ENCODE measurements at places on chromosomes 7 and 10.

- DNase-seq, result no peak
Observed at GRCh38 chr7:43538404-43538771, 44.5 kb upstream of the STK17A start.

DNA sequence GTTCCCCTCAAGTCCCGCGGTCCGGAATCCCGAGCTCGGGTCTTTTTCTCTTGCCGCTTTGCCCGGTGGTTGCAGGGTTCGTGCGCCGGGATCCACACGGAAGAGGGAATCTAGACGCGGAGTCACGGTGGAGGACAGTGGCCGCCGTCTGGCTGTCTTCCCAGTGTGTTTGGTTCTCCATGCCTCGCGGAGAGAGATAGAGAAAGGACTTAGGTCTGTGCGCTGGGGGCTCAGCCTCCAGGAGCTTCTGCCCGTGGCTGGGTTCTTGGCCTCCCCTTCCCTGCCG is 1.6 kb downstream of the FFAR4 start:
- no peak for DNase-seq

DNA sequence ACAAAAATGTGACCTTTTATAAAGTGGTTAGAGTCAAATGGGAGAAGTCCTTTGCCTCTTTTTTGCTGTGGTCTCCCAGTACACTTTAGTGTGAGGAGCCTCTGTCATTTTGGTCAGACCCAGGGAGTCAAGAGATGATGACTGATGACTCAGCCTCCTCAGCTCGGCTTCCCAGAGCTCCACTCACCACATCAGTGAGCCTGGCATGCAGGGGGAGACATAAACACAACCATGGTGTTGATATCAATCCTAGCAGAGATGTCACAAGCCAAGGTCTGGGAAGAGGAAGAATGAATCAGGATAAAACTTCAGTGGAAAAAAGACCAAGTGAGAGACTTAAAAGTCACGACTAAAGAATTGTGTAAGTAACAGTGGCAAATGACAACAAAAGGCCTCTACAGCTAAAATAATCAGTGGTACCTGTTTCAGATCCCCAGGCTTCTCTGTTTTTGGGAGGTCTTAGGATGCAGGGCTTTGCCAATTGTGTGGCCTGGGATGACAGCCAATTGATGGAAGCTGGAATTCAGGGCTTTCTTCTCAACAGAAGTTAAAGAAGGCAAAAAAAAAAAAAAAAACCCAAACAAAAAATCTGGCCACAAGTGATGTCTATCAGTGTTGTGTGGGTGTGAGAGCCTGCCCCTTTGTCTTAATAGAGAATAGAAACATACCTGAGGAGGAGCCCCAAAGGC is 50.2 kb downstream of the TFAM start:
- DNase-seq, result no peak

GRCh38 chr7:33764752-33765451 is 140.4 kb upstream of the BMPER start:
- DNase-seq, result no peak

DNA sequence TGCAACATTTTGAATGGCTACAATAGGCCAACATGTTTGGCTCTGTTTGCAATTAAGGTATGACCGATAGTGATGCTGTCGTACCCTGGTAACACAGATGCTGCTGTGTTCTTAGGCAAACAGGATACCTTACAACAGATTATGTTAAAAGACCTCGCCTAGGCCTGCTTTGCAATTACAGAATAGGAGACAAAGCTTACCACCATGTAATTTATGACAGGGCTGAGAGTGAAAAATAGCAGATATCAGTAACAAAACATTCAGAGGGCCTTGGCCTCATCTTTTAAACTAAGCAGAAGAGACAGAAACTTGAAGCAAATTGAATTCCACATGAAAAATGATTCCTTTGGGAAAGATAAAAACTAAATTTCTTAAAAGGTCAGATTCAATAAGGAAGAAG is 29.4 kb upstream of the ABLIM1 start:
- no peak for DNase-seq

DNA sequence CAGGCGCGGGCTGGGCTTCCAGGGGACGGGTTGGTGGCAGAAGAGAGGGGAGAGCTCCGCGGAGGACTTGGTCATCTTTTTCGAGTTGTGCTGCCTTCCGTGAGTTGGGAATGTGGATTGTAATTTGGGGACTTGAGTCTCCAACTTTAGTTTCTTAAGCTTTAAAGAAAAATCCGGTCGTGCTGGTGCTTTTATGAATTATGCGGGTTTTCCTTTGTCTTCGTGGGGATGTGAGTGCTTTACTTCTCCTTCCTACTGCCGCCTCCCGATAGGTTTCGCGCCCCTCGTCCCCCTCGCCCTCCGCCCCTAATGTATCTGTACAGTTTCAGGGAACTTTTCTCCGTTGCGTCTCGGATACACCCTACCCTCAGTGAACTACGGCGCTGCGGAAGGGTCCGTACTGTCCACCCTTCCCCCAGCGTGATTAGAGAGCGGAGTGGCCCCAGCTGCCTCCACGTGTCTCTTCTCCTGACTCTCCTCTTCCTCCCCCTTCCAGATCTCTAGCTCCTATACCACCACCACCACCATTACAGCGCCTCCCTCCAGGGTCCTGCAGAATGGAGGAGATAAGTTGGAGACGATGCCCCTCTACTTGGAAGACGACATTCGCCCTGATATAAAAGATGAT is 649 bp downstream of the SCD start:
- no peak for DNase-seq

- no peak for DNase-seq
Observed at GRCh38 chr7:143281529-143281928, 3.2 kb upstream of the TMEM139 start.

GRCh38 chr7:34564091-34564490 is 93.9 kb upstream of the NPSR1 start:
- DNase-seq, result no peak

GRCh38 chr10:130231251-130231741 is 95.1 kb downstream of the GLRX3 start:
- DNase-seq, result no peak

DNA sequence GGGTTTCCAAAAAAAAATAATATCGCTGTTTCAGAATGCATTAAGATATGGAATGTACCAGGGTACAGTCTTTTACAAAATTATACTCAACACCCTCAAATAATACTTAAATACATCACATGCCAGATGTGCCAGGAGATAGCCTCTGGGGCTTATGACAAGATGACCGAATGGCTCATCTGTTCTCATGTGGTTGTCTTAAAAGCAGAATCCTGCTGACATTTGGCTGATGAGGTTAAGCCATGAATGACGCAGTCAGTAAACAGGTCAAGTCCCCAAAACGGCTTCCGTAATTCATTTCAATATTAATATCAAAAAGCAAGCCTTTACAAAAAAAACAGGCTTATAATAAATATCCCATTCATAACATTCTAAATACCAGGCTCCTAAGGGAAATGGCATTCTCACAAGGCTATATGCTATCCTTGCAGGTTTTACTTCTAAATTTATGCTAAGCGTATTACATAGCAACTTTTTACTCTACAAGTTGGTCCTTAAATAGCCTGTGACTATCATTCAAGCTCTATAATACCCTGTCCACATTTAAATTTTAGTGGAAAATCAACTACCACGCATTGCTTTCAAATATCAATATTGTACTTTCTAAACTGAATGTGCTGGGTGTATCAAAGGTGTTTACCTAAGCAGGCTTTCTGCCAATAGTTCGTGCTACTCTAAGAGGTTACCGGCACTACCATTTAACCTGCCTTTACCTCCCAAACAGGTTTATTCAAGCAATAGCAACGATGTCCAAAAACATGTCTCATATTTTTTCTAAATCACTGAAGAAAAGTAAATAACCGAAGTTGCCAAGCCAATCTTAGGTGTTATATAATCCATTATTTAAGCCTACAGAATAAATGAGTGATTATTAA is 15.6 kb downstream of the SMURF1 start:
- no peak for DNase-seq

GRCh38 chr7:2499181-2499580 is 20.4 kb upstream of the LFNG start:
- DNase-seq, result no peak

- no peak for DNase-seq
Observed at GRCh38 chr10:5628451-5629302, 37.7 kb downstream of the ASB13 start.

- DNase-seq, result no peak
Observed at GRCh38 chr10:48548531-48549135, 56.2 kb downstream of the ARHGAP22 start.

DNA sequence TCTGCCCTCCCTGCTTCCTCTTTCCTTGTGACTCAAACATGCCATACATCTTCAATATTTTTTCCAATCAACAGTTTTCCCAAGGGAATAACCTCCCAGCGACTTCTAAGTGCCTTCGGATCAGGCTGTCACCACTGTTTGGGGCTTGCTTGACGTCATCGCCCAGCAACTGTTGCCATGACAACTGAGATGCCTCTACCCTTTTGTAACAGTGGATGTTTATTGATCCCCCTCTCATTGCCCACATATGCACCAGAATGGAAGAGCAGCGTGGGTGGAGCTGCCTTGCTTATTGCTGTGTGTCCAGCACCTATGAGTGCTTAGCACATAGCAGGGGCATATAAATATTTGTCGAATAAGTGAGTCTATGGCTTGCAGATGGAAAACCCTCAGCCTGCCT is 14.4 kb downstream of the FFAR4 start:
- no peak for DNase-seq

DNA sequence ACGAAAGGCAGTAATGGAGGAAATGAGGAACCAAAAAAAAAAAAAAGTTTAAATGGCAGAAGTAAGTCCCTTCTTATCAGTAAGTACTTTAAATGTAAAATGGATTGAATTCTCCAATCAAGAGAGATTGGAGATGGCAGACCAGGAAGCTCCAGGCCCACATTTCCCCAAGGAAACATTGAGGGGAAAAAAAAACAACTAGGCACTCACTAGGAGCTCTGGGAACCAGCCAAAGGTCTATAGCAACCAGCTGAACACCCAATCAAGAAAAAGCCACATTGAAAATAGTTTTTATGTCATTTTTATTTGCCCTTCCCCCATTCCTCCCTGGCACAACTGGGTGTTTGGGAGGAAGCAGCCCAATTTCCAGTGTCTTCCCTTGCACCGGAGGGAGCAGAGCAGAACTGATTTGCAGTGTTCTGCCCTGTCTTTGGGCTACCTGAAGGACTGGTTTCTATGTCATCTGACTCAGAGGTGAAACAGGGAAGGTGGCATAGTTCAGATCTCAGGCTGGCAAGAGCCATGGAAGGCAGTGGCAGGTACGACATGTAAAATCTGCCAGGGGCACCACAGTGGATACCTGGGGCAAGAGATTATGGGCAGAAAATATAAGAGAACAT is 121.9 kb downstream of the SMURF1 start:
- DNase-seq, result no peak

DNA sequence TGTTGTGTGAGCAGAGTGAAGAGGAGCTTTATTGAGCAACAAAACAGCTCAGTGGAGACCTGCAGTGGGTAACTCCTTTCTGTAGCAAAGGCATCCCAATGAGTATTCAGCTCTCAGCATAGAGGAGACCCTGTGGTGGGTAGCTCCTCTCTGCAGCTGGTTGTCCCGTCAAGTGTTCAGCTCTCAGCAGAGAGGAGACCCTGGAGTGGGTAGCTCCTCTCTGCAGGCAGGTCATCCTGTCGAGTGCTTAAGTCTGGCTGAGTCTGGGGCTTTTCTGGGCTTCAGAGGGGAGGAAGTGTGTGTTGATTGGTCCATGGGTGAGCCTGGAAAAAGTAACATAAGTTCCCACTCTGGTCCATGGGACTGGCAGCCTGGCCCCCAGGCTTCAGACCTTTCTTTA is 171.9 kb upstream of the LRGUK start:
- DNase-seq, result no peak

Data from hypothalamus (tissue), 51 donors.